Hepatocyte (in vitro differentiated cells): ENCODE measurements at places on chromosomes 3 and 15.

DNA sequence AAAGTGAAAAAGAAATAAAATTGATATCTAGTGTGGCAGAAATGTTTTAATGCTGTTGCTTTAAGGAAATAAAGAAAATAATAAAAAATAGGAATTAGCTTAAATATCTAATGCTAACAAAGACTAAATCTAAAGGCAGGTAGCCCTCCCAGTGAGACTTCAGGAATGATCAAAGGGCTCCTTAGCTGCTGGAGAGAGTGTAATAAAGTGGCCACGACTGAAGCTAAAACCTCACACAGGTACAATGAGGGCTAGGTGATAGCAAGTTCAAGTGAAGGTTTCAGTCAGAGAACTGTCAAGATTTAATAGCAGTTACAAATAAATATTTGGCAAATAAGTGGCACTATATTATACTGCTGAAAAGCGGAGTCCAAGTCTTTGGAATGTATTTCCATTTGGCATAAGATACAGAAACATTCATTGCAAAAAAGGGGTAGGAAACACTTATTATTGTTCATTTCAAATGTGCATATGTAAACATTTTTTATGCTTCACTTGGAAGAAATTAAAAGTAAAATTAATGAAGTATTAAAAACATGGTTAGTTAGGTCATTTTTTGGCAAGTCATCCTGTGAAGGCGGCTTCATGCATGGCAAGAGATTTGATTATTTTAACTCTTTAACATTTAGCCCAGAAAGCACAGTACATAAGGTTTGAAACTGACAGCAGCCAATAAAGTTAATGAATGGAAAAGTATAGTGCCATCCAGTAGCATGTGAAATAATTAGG is 168.2 kb downstream of the ECT2 start:
- DNase-seq = no peak

GRCh38 chr3:105905328-105905727 is 36.5 kb upstream of the CBLB start:
- no peak for DNase-seq

GRCh38 chr3:122184591-122184929 is 1.1 kb downstream of the CASR start:
- DNase-seq = no peak

DNA sequence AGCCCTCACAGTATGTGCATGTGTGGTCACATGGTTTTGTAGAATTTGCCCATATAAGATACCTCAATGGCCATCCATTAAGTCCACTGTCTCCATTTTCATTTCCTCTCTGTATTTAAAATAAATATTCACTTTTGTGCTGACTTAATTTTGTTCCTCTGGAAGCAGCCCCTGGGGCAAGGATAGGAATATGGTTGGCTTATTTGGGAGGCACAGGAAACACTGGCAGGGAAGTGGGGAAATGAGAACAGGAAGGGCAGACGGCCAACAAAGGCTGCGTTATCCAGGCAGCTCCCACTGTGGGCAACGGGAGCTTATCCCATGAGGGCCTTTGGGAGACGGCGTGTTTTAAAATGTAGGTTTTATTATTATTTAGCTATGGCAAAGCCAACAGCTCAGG is 148.6 kb downstream of the SHQ1 start:
- DNase-seq = no peak

- no peak for DNase-seq
Observed at GRCh38 chr15:37586011-37586583, 348.3 kb upstream of the TMCO5A start.

- no peak for DNase-seq
Observed at GRCh38 chr15:85545752-85546151, 165.3 kb downstream of the AKAP13 start.

DNA sequence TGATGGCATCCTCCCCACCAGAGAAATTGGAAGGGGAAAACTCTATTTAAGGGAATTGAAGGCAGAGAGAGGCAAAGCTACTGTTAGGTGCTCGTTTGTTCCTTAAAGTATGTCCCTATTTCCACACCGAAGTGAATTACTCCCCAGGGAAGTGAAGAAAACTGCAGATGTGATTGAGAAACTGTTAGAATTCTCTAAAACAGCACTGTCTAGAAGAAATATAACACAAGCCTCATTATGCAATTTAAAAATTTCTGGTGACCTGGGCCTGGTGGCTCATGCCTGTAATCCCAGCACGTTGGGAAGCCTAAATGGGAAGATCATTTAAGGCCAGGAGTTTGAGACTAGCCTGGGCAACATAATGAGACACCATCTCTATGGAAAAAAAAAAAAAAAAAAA is 305.0 kb downstream of the SHQ1 start:
- DNase-seq = no peak

DNA sequence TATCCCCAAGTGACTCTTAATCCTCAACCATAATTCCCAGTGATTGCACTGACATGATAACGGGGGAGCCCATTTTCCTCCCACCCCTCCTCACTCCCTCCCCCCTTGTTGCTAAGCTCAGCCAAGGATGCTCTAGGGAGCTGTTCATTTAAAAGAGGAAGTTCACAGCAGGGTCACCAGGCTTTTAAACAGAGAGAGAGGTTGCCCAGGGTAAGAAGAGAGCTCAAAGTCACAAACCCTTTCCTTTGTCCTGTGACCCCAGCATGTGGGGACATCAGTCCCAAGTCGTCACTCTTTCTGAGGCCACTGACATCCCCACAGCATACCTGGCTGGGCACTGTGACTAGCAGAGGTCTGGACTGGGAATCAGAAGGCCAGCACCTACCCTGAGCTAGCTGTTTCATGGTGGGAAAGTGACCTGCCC is 144.1 kb downstream of the RORA start:
- no peak for DNase-seq

GRCh38 chr3:100311011-100311410 is 23.5 kb upstream of the NIT2 start:
- no peak for DNase-seq

DNA sequence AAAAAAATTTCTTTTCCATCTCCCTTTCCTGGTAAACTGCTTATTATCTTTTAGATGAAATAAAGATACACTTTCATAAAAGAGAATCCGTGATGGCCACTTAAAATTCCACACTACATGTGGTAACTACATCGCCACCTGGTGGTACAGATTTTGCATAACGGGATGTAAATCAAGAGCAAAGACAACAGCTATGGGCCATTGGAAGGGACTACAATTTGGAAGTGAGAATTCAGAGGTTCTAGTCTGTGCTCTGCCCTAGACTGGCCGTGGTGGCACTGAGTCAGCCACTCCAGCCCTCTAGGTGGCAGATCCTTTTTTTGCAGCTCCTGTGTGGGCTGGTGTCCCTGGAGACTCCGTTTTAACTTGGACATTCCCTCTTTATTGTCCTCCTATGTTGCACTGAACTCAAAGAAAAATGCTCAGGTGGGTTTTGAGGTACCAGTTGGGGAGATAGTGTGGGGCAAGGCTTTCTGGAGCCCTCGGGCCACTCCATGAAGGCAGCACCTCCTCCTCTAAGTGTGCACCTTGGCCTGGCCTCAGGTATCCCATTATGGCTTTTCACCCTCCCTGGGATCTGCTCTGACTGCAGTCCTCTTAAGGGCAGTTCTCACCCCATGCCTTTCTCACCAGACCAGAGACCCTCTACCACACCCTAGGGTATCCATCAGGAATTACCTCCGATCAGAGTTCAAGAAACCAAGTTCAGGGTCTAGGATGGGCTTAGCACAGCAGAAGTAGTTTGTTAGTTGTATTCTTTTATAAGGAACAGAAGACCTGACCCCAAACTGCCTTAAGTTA is 54.9 kb downstream of the SPSB4 start:
- peak; percentile 93 for DNase-seq

DNA sequence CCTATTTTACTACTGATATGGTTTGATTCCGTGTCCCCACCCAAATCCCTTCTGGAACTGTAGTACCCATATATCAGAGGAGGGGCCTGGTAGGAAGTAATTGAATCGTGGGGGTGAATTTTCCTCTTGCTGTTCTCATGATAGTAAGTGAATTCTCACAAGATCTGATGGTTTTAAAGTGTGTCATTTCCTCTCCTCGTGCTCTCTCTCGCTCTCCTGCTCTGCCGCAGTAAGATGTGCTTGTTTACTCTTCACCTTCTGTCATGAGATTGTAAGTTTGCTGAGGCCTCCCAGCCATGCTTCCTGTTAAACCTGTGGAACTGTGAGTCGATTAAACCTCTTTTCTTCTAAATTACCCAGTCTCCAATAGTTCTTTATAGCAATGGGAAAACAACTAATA is 81.2 kb upstream of the ZBTB20 start:
- no peak for DNase-seq

- DNase-seq = no peak
Observed at GRCh38 chr15:89128320-89129122, 40.3 kb downstream of the ABHD2 start.

DNA sequence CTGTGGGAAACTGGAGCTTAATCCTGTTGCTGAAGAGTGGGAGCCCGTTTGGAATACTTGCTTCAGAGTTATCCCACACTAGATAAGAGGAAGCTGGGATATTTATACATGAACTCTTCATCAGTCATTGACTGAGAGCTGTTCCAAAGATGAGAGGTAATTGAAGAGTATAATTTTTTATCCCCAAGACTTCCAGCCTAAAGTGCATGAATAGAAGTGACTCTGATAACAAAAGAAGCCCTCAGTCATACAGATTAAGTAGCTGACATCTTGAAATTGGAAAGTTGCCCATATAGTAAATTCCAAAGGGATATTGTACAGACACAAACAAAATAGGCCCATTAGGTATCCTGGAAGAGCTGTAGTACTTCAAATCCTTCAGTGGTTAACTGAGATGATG is 268.0 kb downstream of the EPHA3 start:
- no peak for DNase-seq

GRCh38 chr3:192275741-192276355 is 451.5 kb downstream of the FGF12 start:
- DNase-seq = no peak

DNA sequence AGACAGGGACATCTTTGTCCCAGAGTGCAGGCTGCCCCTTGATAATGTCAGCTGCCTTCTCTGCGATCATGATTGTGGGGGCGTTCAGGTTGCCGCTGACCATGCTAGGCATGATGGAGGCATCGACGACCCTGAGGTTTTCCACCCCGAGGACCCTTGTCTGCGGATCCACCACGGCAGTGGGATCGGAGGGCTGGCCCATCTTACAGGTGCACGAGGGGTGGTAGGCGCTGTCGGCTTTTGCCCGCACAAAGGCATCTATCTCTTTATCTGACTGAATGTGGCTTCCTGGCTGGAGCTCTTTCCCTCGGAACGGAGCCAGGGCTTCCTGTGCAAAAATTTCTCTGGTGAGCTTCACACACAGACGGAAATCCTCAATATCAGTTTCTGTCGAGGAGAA is 28.4 kb downstream of the CHDH start:
- DNase-seq = no peak

GRCh38 chr3:78941587-78941986 is 826.2 kb downstream of the ROBO1 start:
- peak; percentile 47 for DNase-seq

GRCh38 chr15:86595741-86596140 is 516.1 kb downstream of the AGBL1 start:
- DNase-seq = no peak

DNA sequence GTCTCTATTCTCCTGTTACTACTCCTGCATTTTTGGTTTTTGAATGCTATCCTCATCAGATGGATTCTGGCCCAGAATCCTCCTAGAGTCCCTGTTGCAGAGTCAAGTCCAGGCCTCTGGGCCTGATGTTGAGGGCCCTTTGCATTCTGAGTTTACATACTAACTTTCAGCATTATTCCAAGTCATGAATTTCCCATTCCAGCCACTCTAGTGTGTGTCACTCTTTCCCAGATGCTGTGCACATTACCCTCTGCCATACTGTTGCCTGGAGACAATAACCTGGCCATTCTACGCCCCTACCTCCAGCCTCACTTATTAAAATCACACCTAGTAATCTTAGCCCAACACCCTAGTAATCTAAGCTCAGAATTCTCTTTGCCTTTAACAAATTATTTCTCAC is 53.4 kb downstream of the GXYLT2 start:
- no peak for DNase-seq

- no peak for DNase-seq
Observed at GRCh38 chr3:116337229-116337628, 108.1 kb downstream of the LSAMP start.

DNA sequence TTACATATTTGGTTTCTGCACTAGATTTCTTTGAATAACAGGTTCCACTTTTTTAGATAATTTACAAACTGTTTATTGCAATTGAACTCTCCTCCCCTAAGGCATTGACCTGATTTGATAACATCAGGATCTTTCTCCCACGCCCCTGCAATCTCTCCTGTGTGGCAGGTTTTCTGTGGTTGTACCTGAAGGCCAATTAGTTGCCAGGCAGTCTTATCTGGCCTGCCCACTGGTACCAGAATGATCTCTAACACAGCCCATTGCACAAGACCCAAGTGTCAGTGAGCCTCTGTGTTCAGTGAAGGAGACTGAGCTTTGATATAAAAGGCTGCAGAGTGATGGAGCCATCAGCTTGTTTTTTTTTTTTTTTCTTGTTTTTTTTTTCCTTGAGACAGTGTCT is 3.3 kb downstream of the ACAD9 start:
- no peak for DNase-seq

- DNase-seq = no peak
Observed at GRCh38 chr15:43748376-43748775, 2.1 kb downstream of the PDIA3 start.

DNA sequence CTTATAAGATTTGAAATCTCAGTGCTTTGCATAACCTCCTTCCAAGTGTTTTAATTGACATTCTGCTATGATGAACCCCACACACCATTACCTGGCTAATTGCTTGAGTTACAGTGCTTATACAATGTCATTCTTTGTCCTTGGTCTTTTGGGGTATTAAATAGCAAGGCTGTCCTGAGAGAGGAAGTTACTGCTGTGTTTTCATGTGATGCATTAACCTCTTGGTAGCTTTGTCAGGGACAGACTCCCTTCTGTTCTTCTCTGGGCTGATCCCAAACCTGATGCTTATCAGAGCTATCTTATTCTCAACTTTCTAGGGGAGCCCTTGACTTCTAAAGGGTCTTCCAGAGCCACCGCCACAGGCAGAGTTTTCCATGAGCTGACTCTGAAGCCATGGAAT is 12.4 kb upstream of the OTOL1 start:
- no peak for DNase-seq

DNA sequence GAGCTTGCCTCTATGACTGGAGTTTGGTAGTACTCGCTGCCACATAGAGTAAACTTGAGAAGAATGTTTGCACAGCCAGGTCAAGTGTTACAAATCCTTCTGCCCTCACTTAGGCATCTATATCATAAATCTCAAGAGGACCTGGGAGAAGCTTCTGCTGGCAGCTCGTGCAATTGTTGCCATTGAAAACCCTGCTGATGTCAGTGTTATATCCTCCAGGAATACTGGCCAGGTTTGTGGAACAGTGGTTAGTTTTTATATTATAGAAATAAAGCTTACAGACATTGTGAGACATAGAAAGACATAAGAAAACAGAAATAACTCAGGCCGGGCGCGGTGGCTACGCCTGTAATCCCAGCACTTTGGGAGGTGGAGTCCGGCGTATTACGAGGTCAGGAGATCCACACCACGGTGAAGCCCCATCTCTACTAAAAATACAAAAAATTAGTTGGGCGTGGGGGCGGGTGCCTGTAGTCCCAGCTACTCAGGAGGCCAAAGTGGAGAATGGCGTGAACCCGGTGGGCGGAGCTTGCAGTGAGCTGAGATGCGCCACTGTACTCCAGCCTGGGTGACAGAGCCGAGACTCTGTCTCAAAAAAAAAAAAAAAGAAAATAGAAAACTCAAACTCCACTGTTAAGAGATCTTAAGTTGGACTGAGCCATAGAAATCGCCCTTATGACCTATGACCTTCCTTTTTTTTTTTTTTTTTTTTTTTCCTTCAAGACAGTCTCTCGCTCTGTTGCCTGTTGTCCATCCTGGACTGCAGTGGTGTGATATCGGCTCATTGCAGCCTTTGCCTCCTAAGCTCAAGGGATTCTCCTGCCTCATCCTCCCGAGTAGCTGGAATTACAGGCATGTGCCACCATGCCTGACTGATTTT is 2.2 kb downstream of the RPSA start:
- DNase-seq = no peak
